ENCODE measurements at places on chromosomes 7 and 10.

DNA sequence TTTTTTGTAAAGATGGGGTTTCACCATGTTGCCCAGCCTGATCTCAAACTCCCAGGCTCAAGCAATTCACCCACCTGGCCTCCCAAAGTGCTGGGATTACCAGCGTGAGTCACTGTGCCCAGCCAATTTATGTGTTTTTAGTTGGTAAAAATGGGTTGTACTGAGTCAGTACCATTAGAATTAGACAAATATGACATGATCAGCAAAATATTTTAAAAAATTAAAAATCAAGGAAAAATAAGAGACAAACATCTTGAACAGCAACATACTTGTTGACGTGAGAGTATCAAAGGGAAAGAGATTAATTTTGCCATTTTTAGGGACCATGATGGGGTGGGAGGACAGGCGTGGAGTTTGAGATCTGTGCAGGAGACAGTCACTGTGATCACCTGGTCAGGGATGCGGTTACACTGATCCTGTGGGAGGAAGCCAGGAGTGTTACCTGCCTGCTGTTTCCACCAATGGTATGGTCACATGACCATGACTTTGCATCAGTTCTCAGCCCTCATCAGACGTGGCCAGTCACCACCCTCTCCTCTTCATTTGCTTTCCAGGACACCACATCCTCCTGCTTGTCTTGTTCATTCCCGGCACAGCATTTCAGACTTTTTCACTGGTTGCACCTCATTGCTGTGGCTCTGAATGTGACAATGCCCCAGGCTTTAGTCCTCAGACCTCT is 29.2 kb upstream of the ENO4 start:
- DNase-seq: no peak

GRCh38 chr7:21670496-21670895 is 127.7 kb downstream of the DNAH11 start:
- DNase-seq: no peak

DNA sequence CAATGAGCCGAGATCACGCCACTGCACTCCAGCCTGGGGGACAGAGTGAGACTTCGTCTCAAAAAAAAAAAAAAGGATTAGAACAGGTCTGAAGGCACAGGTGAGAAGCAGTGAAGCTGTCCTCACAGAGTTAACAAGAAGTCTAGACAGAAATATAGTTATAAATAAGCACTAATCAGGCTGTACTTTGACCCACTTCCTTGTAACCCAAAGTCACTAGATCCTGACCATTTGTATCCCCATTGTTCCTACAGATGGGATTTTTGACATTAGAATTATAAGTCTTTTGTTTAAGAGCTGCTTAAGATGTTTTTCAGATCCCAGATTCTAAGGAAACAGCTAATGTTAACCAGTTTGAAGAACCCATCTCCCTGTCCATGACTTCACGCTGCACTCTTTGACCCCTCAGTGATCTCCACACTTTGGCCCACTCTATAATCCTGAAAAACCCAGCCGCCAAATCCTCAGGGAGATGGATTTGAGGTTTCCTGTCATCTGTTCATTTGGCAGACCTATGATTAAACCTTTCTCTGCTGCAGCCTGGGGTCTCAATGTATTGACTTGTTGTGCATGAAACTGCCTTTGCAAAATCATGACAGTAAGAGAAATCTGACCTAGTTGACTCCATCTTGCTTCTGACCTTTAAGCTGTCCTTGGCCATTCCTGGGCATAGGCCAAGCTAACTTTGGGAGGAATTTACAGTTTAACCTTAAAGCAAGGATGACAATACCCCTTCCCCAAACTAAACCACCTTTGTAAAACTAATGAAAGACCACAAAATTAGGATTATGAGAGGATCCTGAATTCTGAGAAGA is 11.4 kb downstream of the SSMEM1 start:
- no peak for DNase-seq

GRCh38 chr10:101616415-101617101 is 28.4 kb downstream of the DPCD start:
- no peak for DNase-seq

GRCh38 chr10:106741006-106741530 is 423.4 kb downstream of the SORCS1 start:
- no peak for DNase-seq

GRCh38 chr7:131537571-131537978 is 18.9 kb downstream of the PODXL start:
- DNase-seq: no peak

GRCh38 chr10:101346177-101346576 is 7.8 kb upstream of the BTRC start:
- DNase-seq: no peak

DNA sequence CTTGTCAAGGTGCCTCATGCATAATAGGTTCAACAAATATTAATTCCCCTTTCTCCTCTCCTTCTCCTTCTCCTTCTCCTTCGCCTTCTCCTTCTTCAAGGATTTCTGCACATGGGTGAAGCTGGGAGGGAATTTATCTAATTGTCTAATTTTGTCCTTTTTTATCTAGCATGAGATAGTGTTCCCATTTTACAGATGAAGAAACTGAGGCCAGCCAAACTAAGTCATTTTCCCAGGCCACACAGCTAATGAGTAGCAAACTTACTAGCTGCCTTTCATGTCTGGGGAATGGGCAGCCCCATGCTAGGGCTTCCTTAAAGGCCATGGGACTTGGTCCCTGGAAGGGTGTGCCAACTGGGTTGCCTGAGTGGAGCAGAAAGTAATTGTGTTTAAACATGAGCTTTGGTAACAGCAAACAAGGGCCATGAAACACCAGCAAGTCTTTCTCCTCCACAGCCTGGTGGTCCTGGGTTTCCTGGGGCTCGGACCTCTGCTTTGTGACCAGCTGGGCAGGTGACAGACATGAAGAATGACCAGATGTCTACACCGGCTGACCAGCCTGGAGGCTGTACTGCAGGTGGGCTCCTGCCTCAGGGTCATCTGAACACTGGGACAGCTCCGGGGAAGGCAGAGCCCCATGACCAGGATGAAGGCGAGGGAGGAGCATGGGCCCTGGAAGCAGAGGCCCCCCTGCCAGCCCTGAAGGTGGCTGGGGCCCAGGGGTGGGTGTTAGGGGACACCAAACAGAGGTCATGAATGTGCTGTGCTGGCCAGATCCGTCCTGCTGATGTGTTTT is 138.0 kb downstream of the PTPN20 start:
- DNase-seq: no peak

DNA sequence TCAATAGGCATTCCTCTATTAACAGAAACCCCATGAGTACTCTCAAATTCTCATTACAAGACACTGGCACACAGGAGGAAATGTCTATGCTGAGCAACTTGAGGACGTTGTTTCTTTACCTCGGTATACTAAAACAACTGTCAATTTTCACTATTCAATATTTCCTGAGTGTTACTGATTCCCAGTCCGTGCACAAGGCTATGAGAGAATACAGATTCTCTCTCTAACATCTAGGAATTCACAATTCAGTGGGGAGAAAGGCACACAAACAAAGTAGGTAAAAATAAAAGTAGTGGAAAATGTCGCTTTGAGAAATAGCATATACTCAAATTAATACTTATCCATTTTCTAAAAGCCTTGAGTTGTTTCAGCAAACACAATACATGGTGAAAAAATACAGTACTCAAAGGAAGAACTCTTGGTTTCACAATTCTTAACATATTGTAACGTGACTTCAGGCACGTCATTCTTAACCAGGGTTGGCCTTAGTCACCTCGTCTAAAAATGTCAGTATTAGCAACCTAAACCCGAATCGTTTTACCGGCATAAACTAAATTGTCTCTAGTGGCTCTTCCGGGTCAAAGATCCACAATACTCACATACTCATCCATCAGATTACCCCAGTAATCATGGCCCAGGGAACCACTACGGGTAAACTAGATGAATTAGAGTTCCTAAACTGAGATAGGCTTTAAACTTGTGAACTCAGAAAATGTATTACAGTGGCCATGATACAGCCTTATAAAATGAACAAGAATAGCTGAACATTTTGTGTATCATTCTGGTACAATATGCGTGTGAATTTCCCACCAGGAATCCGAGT is 1.5 kb downstream of the IPMK start:
- no peak for DNase-seq

DNA sequence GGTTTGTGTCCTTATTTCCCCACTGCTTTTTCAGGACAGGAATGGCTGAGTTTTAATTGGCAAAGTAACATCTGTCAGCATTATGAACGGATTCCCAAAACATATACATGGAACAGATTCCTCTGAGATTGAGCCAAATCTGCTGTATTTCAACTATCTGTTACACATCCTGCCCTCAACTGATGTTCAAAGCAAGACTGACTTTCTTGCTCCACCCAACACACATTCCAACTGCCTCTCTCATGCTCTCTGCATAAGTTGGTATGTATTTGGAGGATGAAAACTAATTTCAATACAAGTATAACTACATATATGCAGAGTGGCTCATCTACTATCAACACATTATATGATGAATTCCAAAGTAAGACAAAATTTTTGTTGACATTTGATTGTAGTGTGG is 342.2 kb downstream of the GATA3 start:
- DNase-seq: no peak

- no peak for DNase-seq
These were observed 1.3 kb downstream of the MKI67 start for GRCh38 chr10:128124813-128125403.

GRCh38 chr7:75776295-75776971 is 4.4 kb upstream of the CCL26 start:
- DNase-seq: no peak

- DNase-seq: no peak
These were observed 587.0 kb downstream of the PARD3 start for GRCh38 chr10:34228066-34228465.

DNA sequence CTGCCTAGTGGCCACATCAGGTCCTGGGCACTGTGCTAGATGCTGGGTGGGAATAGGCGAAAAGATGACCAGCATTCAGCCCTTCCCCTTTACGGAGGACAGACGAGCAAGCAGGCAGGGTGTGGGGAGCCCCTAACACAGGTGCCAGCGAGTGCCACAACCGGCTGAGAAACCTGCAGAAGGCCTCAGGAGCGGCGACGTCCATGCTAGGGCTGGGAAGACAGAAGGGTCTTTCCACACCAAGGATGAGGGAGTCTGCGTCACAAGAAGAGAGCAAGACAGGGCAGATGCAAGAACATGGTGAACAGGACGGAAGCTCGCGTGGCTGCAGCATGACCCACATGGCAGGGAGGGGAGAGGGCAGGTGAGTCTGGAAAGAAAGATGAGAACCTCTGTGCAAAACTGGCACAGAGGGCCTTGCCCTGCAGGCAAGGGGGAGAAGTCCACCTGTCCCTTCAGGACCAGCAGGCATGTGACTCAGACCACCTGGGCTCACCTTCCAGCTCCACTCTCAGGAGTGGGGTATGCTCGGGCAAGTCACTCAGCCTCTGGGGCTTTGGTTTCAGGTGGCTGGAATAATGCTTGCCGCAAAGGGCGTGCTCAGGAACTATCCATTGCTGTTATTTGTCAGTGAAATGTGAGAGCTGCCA is 36.6 kb downstream of the KCNH2 start:
- peak; percentile 35 for DNase-seq

GRCh38 chr10:15751046-15751445 is 31.3 kb upstream of the ITGA8 start:
- no peak for DNase-seq

- no peak for DNase-seq
These were observed 31.2 kb downstream of the CFAP69 start for GRCh38 chr7:90276033-90276728.

DNA sequence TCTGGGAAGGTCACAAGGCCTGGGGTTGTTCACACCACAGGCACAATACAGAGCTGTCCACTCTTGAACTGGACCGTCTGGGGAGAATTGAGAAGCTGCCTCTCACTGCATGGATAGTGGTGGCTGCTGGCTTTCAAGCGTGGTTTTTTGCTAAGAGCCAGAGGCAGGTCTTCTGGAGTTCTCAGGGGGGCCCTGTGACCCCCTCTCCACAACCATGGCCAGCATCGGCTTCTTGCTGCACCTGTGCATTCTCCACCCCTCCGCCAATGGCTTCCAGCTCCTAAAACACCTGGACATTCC is 140.3 kb downstream of the ADCY1 start:
- no peak for DNase-seq

DNA sequence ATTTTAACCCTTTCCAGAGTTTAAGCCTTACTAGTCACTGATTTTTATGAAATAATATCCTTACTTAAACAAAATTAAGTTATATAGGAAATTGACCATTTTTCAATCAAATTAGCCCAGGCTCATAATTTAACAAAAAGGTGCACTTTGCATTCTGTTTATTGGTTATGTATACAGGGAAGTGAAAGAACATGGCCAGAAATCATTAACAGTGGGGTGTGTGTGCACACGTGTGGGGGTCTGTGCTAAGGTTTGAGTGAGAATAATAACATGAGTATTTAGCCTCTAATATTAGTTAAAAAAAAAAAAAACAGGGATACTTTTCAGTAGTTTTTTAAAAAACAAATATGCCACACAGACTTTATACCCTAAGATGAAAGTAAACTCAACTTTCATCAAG is 510.5 kb upstream of the PFKP start:
- no peak for DNase-seq

Data from DMS79 (cell line).